PC-3 (cell line): ENCODE measurements at places on chromosomes 5 and 9. TPM values are rescaled to one million over a fixed set of nuclear protein-coding genes. Genes with fewer than 3 reads are reported as not detected.

FGF18 gene
- total RNA-seq = 0.26 TPM in 1 of 2 replicates, not detected in the other

MEIKIN gene
- total RNA-seq = not detected in 2 replicates

HK3 gene
- not detected in 2 replicates for total RNA-seq

RNF14 gene
- 32.1 and 49.8 TPM in 2 replicates for total RNA-seq

PJA2 gene
- 12.8 and 14.3 TPM in 2 replicates for total RNA-seq

RNF183 gene
- not detected in 2 replicates for total RNA-seq

PCDHB4 gene
- 0.07 and 0.52 TPM in 2 replicates for total RNA-seq

SPOCK1 gene
- total RNA-seq = 8.2 and 9.8 TPM in 2 replicates

DNA sequence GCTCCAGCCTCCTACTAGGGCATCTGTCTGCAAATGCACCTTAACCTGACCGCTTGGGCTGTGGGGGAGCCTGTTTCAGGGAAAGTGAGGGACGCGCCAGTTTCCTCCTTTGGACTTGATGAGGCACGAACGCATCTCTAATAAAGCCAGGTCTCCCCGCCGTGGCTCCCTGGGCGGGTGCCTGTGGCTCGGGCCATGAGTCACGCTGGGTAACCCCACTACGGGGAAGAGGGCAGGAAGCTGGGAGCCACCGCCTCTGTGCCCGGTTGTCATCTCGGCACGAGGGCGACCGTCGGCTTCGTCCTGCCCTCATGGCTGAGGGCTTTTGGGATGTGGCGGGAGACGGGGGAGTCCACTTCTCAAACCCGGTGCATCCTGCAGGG, 12.1 kb downstream of the NOTCH1 start:
- H3K4me1 ChIP-seq = peaks cover 2% of the 10 kb centered on the region; the same call in 1 of the 2 replicates
- no peak overlapping the region for H3K27ac ChIP-seq
- no peak overlapping the region for H3K4me3 ChIP-seq
- H3K36me3 ChIP-seq = no peaks in the 10 kb centered on the region
- no peak for DNase-seq
- no peaks in the 10 kb centered on the region for H3K27me3 ChIP-seq

GRCh38 chr9:2043881-2044462, 28.8 kb downstream of the SMARCA2 start:
- H3K4me1 ChIP-seq = no peaks in the 10 kb centered on the region
- H3K4me3 ChIP-seq = no peak overlapping the region
- H3K36me3 ChIP-seq = no peaks in the 10 kb centered on the region
- no peak for DNase-seq

DNA sequence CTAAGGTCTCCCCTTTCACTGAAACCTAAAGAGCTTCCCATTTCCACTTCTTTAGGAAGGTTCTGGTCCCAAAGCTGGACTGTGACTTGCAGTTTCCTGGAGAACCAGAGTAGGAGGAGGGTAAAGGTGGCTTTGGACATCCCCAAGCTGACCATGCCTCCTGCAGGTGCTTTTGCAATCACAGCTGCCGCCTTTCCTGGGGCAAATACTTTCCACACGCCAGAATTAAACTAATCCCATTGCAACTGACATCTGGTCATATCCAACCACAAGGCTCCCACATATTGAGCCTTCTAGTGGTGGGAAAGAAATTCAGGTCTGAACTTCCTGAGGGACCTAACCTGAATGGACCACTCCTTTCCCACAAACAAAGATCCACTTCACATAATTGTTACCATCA, 92.7 kb downstream of the NRG2 start:
- DNase-seq = no peak
- H3K4me3 ChIP-seq = no peak overlapping the region
- no peaks in the 10 kb centered on the region for H3K4me1 ChIP-seq
- no peak overlapping the region for H3K27ac ChIP-seq

DNA sequence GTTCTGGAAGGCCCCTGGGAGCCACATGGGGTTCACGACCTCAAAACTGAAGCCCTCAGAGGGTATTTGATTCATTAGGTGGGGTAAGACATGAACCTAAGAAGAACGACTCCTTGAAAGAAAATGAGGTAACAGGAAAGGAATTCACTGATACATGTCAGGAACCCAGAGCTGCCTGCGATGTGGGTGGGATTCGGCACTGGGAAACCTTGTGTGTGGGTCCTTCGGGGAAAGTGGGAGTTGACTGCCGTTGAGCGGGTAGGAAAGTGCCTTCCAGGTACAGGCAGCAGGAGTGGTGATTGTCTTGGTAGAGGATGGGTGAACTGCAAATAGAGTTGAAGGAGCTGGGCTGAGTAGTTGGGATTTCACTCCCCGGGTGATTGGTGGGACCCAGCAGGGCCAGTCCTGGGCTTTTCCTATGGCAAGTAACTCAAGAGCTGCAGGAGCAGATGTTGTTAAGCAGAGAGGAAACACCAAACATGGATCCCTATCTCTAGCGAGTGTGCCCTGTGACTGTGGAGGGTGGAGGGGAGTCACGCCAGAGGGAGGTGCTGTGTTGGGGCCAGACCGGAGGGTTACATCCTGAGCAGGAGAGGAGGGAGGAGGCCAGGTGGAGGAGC, 30.8 kb downstream of the ANKRD33B start:
- peak overlapping the region; percentile 78 for H3K27ac ChIP-seq
- H3K4me3 ChIP-seq = no peak overlapping the region
- H3K36me3 ChIP-seq = no peaks in the 10 kb centered on the region
- H3K27me3 ChIP-seq = no peaks in the 10 kb centered on the region

- no peaks in the 10 kb centered on the region for H3K27me3 ChIP-seq
- no peak overlapping the region for H3K27ac ChIP-seq
- DNase-seq = no peak
- peaks cover 12% of the 10 kb centered on the region for H3K36me3 ChIP-seq
Measured at GRCh38 chr5:171863935-171864334, 78.3 kb downstream of the SMIM23 start.

GRCh38 chr9:5800969-5801738, 31.8 kb downstream of the ERMP1 start:
- no peak overlapping the region for H3K27ac ChIP-seq
- no peaks in the 10 kb centered on the region for H3K36me3 ChIP-seq
- no peak for DNase-seq
- H3K4me1 ChIP-seq = peaks cover 18% of the 10 kb centered on the region
- no peaks in the 10 kb centered on the region for H3K27me3 ChIP-seq
- no peak overlapping the region for H3K4me3 ChIP-seq

GRCh38 chr9:93488244-93488643, 34.9 kb upstream of the FAM120AOS start:
- peaks cover 9% of the 10 kb centered on the region; the same call in 1 of the 2 replicates for H3K36me3 ChIP-seq
- no peak overlapping the region for H3K27ac ChIP-seq
- no peaks in the 10 kb centered on the region for H3K27me3 ChIP-seq
- H3K4me1 ChIP-seq = no peaks in the 10 kb centered on the region
- H3K4me3 ChIP-seq = no peak overlapping the region

DNA sequence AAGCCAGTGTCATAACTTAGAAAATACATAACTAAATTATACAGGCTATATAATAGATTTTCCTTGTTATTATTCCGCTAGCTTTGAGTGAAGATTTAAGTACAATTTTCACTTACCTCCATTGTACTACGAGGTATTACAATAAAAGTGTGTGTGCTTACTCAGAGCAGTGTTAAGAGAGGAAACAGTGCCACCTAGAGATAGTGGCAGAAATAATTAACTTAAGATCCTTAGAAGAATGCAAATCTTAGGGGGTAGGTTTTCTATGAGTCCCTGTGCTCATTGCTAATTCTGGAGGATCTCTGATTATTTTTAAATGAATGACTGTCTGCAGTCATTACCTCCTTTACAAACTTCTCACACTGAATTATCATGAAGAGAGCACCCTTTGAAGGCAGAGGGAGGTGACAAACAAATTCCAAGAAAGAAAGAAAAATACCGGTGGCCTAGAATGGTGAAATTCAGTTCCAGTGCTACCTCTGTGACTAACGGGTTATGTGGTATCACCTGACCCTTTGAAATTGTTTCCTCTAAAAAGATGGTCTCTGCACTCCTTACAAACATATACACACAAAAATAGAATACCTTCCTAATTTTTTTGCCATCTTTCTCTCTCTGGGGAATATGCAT, 379.8 kb downstream of the TRIM36 start:
- H3K36me3 ChIP-seq = no peaks in the 10 kb centered on the region
- no peak overlapping the region for H3K4me3 ChIP-seq
- peak; percentile 51 for DNase-seq
- H3K27me3 ChIP-seq = no peaks in the 10 kb centered on the region; the same call in 1 of the 2 replicates
- H3K27ac ChIP-seq = no peak overlapping the region

- DNase-seq = no peak
- H3K36me3 ChIP-seq = peaks cover 23% of the 10 kb centered on the region
- H3K4me3 ChIP-seq = no peak overlapping the region
- H3K4me1 ChIP-seq = peaks cover 4% of the 10 kb centered on the region; the same call in 1 of the 2 replicates
- no peaks in the 10 kb centered on the region for H3K27me3 ChIP-seq
Measured at GRCh38 chr5:141514330-141515133, 25.7 kb downstream of the PCDHGC5 start.

GRCh38 chr9:70601000-70601951, 186.8 kb upstream of the KLF9 start:
- no peaks in the 10 kb centered on the region for H3K36me3 ChIP-seq
- H3K4me1 ChIP-seq = no peaks in the 10 kb centered on the region
- no peak overlapping the region for H3K27ac ChIP-seq
- 0 out of 2 replicates have a peak, but pooled peaks cover 5% of the 10 kb centered on the region for H3K27me3 ChIP-seq
- DNase-seq = peak; percentile 22
- no peak overlapping the region for H3K4me3 ChIP-seq

DNA sequence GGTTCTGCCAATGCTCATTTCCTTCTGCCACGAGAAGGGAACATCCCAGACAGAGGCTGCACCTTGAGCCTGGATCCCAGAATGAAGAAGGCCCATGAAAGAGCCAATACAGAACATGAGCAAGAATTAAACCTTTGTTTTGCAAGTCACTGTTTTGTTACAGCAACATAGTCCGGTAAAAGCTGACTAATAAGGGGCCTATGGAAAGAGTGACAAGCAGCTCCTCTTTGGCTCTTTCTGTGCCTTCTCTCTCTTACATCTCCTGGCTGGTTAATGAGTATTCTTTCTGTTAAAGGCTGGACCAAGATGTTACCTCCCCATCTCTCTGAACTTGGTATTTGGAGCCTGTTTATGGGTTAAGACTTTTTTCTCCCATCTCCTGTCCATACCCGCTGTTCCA, 10.8 kb downstream of the GFRA3 start:
- H3K27ac ChIP-seq = no peak overlapping the region
- H3K36me3 ChIP-seq = no peaks in the 10 kb centered on the region
- H3K27me3 ChIP-seq = no peaks in the 10 kb centered on the region

DNA sequence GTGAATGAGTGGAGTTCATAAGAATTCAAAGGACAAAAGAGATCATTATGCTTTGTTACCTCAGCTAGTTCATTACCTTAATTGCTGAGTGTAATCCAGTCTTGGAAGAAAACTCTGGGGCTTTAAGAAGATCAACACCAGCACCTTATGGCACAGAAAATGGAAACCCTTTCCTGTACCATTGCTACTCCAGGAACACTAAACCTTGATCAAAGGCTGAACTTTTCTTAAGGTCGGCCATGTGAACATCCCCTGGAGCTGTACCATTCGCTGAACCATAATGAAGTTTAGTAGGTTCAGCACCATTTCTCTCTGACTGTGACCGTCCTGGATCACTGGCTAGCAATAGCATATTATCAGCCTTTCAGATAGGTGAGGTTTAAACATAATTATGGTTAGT, 97.4 kb downstream of the PBX3 start:
- no peak overlapping the region for H3K4me3 ChIP-seq
- DNase-seq = no peak
- no peaks in the 10 kb centered on the region for H3K27me3 ChIP-seq

GRCh38 chr9:16277471-16277960, 593.0 kb downstream of the BNC2 start:
- H3K27ac ChIP-seq = no peak overlapping the region
- no peaks in the 10 kb centered on the region for H3K36me3 ChIP-seq
- H3K4me3 ChIP-seq = no peak overlapping the region

DNA sequence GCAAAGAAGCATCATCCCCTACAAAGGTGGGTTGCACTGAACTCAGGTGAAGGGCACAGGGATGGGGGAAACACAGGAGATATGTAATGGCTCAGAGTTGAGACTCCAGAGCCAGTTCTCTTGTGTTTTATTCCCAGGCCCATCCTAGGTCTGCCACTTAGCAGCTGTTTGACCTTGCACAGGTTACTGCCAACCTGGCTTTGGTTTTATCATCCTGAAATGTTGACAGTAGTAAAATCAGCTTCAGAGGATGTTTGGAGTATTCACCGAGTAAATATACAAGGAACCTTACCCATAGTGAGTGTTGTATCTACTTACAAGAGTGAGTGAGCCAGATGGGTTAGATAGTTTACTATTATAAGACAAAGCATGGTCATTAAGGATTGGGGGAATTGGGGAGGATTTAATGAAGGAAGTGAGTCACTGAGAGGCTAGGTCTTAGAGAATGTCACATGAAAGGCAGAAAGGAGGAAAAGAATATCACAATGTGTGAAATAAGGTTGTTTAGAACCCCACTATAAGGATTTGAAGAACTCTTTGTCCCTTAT, 141.3 kb downstream of the MAN2A1 start:
- H3K4me1 ChIP-seq = peaks cover 33% of the 10 kb centered on the region
- no peak overlapping the region for H3K4me3 ChIP-seq
- no peaks in the 10 kb centered on the region for H3K27me3 ChIP-seq
- DNase-seq = peak; percentile 87

- DNase-seq = no peak
- no peak overlapping the region for H3K27ac ChIP-seq
- H3K4me1 ChIP-seq = peaks cover 31% of the 10 kb centered on the region
- no peaks in the 10 kb centered on the region for H3K36me3 ChIP-seq
- no peaks in the 10 kb centered on the region for H3K27me3 ChIP-seq
Measured at GRCh38 chr5:10482791-10483530, 41.3 kb downstream of the ROPN1L start.

DNA sequence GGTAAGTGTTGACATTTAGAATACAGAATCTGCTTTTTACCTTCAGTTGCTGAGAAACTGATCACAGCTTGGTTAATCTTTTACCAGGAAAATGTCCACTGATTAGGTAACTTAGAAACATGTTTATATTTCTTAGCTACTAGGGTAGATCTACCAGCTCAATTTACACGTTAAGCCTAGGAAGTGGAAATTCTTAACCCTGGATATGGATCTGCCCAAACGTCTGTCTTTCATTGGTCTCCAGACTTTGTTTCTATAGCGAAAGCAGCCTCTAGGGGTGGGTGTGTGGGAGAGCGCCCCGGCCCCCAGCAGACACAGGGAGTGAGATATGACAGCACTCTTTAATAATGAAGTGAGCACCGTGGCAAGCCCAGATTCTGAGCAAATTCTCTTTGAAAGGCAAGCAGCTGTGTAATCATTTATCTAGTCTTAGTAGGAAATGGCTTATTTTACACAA, 141.6 kb upstream of the ZNF608 start:
- H3K36me3 ChIP-seq = no peaks in the 10 kb centered on the region
- no peak for DNase-seq
- H3K4me3 ChIP-seq = no peak overlapping the region
- H3K27me3 ChIP-seq = no peaks in the 10 kb centered on the region
- H3K27ac ChIP-seq = no peak overlapping the region

DNA sequence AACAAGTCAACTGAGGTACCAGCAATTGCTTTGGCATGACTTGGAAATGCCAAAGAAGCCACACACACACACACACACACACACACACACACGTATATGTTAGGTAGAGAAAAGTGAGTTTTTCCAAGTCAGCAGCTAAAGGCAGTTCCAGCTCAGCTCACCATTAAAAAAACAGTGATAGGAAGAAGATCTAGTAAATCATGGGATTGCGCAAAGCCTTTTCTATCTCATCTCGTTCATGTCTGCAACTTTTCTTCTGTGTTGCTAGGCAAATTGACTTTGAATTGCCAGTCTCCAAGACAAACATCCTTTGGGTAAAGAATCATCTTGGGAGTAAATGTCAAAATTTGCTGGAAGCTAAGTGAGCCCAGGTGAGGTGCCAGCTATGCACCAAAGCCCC, 500.1 kb downstream of the ENC1 start:
- H3K4me1 ChIP-seq = peaks cover 19% of the 10 kb centered on the region
- no peak overlapping the region for H3K4me3 ChIP-seq
- peak overlapping the region; percentile 45; the same call in 1 of the 2 replicates for H3K27ac ChIP-seq
- no peaks in the 10 kb centered on the region for H3K36me3 ChIP-seq
- H3K27me3 ChIP-seq = no peaks in the 10 kb centered on the region
